D341Med (cell line): ENCODE measurements at places on chromosomes 11 and 22.

- no peak for DNase-seq
These were observed 18.3 kb upstream of the ALX4 start for GRCh38 chr11:44328138-44328660.

GRCh38 chr11:78562398-78562797, 12.3 kb downstream of the NARS2 start:
- DNase-seq = no peak

DNA sequence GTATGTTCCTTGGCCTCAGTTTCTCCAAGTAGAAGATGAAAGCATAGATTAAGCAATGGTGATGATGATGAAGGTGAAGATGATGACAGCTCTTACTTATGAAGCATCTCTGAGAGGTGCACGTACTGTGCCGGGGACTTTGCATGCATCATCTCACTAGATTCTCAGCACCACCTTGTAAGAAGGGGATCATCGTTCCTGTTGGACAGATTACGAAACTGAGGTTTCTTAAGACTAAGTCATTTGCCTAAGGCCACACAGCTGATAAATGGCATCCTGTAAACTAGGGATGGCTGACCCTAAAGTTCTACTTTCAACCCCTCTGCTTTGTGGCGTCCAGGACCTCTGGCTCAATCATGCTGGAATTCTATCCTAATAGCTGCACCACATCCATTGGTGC, 8.7 kb downstream of the MS4A15 start:
- no peak for DNase-seq

GRCh38 chr22:44780876-44781449, 28.6 kb downstream of the ARHGAP8 start:
- no peak for DNase-seq

GRCh38 chr22:23036684-23037428, 33.5 kb upstream of the GNAZ start:
- DNase-seq = peak; percentile 77

DNA sequence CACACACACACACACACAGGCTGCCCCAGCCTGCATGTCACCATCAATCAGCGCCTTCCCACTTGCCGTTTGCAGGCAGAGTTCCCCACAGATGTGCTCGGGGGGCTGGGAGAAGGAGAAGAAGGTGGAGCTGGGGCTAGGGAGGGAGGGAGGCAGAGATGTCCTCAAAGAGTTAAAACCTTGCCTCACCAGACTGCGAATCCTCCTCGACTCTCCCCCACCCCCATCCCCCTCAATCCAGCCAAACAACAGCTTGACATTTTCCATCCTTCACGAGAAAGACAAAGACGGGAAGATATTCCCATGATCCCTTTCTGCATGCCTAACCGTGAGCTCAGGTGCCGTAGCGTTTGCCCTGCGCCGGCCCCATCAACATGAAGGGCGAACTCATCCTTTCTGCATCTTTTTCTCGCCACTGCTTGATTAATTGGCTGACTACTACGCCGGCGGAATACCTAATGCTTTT, 365.5 kb downstream of the MIAT start:
- DNase-seq = no peak

GRCh38 chr11:114366331-114367243, 33.7 kb downstream of the C11orf71 start:
- no peak for DNase-seq

- DNase-seq = no peak
These were observed 126.9 kb downstream of the CD44 start for GRCh38 chr11:35265755-35266454.

DNA sequence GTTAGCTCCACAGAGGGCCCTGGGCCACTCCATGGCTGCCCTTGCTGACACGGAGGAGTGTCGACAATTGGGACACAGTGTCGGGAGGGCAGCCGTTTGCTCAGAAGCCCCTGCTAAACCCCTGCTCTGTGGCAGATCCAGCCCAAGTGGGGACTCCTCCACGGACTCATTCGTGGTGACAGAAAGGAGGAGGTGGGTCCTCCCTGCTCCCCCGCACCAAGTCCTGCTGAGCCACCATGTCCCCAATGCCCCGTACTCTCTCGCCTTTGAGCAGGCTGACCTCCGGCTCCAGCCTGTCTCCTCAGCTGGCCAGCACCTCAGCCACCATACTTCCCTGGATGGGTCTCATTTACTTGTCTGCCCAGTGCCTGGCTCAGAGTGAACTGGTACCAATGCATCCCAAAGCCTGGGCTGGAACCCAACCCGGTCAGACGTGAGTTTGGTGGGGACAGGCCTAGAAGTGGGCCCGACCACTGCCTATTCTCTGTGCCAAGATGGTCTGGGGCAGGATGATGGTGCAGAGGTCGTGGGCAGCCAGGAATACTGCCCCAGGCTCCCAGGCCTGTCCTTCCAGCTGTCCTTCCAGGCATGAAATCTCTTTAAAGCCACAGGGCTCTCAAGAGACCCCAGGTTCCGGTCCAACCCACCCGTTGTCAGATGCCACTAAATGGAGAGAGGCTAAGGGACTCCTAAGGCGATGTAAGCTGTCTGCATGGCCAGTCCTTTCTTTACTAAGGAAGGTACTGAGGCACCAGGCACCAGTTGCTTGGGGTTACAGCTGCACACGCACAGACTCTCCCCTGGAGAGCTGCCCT, 4.3 kb downstream of the CBX6 start:
- DNase-seq = no peak

GRCh38 chr11:62069374-62069773, 54.4 kb upstream of the INCENP start:
- DNase-seq = no peak

GRCh38 chr11:101336155-101336554, 206.5 kb upstream of the PGR start:
- no peak for DNase-seq

DNA sequence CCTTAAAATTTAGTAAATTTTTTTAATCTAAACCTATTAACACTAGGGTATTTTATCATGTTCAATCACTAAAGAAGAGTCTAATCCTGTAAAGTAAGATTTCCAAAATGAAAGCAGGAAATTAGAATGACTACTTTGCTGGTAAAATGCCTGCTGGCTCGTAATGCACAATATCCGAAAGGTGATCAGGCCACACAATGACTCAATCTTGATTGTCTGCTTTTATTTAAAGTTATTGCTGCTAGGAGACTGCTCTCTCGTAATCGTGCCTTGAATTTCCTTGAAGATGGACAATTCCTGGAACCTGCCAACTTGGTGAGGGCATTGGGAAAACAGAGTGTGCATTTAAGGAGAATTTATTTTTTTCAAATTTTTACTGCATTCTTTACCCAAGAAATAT, 1786.5 kb upstream of the RAG2 start:
- no peak for DNase-seq

GRCh38 chr11:105357764-105358163, 218.2 kb upstream of the CARD18 start:
- DNase-seq = no peak

- no peak for DNase-seq
These were observed 873 bp downstream of the OTOG start for GRCh38 chr11:17547932-17548331.

- no peak for DNase-seq
These were observed 169.9 kb downstream of the KIF18A start for GRCh38 chr11:27938011-27938410.

- DNase-seq = no peak
These were observed 22.7 kb downstream of the OR5A2 start for GRCh38 chr11:59403546-59403945.

GRCh38 chr11:82012276-82012675, 721.4 kb downstream of the FAM181B start:
- DNase-seq = no peak

GRCh38 chr11:107691000-107691750, 20.7 kb downstream of the SLN start:
- DNase-seq = no peak

DNA sequence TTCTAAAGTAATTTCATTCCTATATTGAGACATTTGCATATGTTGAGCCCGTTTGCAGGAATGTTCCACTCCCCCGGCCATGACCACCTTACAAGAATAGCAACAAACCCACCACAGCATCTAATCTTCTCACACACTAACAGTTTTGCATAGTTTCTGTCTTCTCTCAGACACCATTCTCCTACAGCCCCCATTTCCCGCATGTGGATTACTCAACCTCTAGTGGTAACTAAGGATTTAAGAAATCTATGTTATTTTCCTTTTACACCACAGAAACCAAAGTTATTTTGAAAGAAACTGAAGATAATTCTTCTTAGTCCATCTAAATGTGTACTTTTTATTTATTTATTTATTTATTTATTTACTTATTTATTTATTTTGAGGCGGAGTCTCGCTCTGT, 2.3 kb downstream of the MS4A4E start:
- DNase-seq = no peak

- DNase-seq = no peak
These were observed 17.1 kb upstream of the TMPRSS13 start for GRCh38 chr11:117946156-117946841.
